ENCODE measurements at places on chromosomes 12 and 14.

DNA sequence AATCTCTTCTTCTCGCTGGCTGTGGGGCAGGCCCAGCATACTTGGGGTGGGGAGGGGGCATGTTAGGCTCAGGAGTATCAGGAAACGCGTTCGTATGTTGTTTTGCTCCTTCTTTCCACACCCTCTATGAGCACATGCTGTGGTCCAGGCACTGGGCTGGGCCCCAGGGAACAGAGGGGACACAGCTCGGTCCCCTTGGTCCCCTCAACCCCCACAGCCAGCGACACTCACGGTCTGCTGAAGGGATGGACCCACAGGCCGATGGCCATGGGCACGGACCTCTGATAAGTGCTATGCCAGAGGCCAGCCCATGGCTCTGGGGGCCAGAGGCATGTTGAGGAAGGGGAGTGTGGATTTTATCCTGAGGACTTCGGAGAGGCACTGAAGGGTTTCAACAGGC is 6.2 kb downstream of the IFI27 start:
- no peak for DNase-seq

DNA sequence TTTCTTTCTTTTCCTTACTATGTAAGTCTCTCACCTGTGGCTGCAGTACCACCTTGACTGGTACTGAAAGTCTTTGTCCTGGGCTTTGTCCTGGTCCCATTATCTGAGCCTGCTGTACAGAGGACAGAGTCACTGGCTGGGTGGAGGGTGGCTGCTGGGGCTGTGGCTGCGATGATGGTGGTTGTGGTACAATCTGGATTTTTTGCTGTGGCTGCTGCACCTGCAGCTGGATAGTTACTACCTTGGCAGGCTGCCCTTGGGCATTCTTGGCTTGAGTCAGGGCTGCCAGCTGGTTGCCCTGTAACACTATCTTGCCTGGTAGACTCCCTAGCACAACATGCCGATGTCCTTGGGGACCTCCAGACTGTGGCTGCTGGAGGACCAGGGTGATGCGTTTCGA is 27.0 kb downstream of the CHD8 start:
- DNase-seq: no peak

- no peak for DNase-seq
These were observed 139.5 kb upstream of the SOX5 start for GRCh38 chr12:24088751-24089509.

DNA sequence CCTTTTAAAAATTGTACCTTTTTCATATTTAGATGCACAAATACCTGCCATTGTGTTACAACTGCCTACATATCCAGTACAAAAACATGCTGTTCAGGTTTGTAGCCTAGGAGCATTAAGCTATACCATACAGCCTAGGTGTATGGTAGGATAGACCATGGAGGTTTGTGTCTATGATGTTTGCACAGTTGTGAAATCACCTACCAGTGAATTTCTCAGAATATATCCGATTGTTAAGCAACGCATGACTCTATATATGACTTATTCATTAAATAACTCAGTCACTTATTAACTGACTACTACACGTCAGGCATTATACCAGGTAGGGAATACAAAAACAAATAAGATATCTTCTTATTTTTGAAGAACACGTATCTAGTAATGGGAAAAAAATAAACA is 26.2 kb upstream of the ETNK1 start:
- DNase-seq: no peak

DNA sequence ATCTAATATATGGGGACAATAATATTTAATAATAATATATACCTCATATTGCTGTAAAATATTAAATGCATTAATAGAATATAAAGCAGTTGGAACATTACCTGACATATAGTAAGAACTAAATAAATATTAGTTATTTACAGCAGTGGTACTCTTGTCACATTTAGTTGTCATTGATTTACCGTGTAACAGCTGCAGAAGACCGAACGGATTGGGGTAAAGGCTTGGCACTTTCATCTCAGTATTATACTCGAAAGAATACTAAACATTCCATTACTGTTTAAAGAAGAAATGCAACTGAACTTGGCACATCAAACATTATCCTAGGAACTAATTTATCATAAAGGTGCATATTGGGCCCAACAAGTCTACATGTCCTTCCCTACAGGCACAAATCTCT is 61.1 kb downstream of the ITPR2 start:
- no peak for DNase-seq

DNA sequence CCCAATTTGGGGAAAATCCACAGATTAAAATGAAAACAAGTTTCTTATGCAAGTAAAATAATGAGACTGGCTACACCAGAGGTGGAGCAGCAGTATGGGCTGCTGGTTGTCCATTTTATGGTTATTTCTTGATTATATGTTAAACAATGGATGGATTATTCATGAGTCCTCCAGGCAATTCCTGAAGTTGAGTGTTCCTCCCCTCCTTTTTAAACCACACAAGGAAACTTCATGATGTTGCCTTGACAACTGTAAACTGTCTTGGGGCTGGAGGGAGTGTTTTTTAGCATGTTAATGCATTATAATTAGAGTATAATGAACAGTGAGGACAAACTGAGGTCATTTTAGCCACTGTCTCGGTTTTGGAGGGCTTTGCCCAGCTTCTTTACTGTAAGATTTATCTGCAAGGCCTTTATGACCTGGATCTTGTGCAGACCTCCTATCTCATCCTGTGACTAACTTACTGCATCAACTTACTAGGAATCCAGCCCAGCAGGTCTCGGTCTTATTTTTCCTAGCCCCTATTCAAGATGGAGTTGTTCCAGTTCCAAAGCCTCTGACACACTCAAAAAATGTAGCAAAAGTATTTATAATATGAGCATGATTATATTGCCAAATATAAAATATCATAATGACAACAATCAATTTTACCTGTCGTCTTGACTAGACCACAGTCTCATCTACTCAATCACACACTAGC is 534.0 kb downstream of the TMEM121 start:
- no peak for DNase-seq

DNA sequence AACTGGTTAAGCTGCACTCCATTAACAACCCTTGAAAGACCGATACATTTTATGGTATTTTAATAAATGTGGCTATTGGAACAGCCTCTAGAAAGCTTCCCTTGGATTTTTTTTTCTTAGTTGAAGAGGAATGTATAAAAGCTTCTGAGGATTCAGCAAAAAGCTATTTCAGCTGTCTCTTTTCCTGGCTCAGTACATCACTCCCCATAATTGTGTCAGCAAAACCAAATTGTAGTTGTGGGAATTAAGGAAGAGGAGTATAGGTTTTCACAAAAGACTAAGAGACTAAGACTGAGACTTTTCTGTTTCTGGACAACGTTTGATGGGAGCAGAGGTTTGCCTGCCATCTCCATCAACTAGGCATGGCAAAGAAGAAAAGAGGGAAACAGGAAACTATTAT is 106.5 kb downstream of the C12orf50 start:
- DNase-seq: no peak

GRCh38 chr12:48001505-48002413 is 2.5 kb downstream of the COL2A1 start:
- DNase-seq: no peak

- no peak for DNase-seq
These were observed 2.0 kb downstream of the PKP2 start for GRCh38 chr12:32894566-32894965.

DNA sequence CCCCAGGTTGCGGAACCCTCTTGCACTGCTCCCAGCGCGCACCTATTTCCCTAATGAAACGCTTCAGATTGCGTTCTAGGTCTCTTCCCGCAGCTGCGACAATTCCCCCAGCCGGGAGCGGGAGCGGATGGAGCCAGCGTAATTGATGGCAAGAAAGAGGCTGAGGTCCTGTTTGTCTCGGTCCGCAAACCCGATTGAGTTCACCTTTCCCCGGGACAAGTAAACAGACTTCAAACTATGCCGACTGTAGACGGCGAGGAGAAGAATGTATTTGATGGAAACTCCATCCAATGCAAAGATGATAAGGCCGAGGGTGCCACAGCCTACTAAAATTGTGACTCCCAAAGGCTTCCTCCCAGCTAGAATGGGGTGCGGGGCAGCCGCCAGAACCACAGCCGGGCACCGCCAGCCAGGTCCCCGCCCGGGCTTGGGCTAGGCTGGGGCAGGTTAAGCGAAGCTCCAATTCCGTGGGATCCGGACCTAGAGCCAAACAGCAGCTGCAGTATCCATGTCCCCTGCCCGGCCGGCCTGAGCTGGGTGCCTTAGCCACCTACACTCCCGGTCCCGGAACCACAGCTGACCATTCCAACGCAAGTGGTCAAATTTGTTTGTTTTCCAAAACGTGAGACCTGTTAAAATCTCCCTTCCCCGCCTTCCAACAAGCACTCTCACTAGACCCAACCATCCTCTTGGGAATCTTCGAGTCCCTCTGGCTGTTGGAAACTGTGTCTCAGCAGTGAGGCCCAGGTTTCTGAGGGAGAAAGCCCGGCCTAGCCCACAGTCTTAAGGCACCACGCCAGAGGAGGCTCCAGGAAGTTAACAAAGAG is 5.5 kb downstream of the NKX2-1 start:
- no peak for DNase-seq

DNA sequence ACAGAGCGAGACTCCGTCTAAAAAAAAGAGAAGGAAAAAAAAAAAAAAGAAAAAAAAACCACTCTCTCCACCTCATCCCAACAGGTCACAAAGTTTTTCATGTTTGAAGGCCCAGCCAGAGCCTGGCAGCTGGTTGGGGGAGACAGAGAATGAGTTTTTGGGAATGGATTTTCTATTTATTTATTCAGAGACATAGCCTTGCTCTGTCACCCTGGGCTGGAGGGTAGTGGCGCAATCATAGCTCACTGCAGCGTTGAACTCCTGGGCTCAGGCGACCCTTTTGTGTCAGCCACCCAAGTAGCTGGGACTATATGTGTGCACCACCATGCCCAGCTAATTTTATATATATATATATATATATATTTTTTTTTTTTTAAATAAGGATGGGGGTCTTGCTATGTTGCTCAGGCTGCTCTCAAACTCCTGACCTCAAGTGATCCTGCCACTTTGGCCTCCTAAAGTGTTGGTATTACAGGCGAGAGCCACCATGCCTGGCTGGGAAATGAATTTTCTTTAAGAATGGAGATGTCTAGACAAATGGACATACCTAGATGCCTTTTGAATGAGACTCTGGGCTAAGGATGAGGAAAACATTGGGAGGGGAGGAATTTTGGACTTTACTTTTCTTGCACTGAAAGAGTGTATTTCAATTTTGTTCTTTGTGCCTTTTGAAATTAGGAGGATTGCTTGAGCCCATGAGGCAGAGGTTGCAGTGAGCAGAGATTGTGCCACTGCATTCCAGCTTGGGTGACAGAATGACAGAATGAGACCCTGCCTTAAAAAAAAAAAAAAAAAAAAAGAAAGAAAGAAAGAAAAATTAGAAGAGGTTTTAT is 16.9 kb upstream of the PPP1R1A start:
- no peak for DNase-seq

DNA sequence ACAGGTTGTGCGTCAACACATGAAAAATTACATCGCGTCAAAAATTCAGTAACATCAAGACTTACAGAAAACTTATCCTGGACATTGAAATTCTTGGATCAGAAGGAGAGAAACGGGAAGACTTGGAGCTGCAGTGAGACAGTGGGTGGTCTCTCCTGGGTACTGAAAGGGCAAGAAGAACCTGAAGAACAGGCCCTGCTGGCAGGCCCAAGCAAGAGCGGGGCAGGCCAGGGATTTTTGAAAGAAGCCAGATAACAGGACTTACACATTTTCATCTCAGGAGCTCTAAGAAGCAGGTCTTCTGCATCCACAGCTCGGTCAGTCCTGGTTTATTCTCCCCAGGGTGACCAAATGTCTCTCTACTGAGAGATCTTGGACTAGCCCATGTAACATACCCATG is 466.5 kb upstream of the SOX5 start:
- DNase-seq: no peak

GRCh38 chr14:104499784-104500760 is 79.5 kb upstream of the C14orf180 start:
- DNase-seq: no peak

GRCh38 chr12:60072911-60073310 is 477.1 kb downstream of the SLC16A7 start:
- DNase-seq: no peak

- no peak for DNase-seq
These were observed 2.4 kb upstream of the MLH3 start for GRCh38 chr14:75053396-75054291.
